ENCODE measurements at places on chromosomes 1 and 21. TPM values are rescaled to one million over a fixed set of nuclear protein-coding genes. Genes with fewer than 3 reads are reported as not detected.

Gene FASLG
- total RNA-seq: 1.4 TPM

Gene PRAMEF14
- not detected for total RNA-seq

Gene ZNF692
- total RNA-seq: 55.5 TPM

Gene TDRD5
- total RNA-seq: not detected

Gene KIAA0040
- 67.1 TPM for total RNA-seq

Gene DNAJC28
- 0.58 TPM for total RNA-seq

Gene MLLT11
- 4.7 TPM for total RNA-seq

Gene SLAMF9
- total RNA-seq: not detected

Gene DMRTA2
- not detected for total RNA-seq

Gene SUSD4
- total RNA-seq: 4.8 TPM

Gene VASH2
- 0.12 TPM for total RNA-seq

Gene LDLRAP1
- 65.3 TPM for total RNA-seq

Gene SLAMF8
- total RNA-seq: 0.89 TPM

Gene S100A12
- not detected for total RNA-seq

Gene TSEN15
- total RNA-seq: 44.1 TPM

Gene RASAL2
- not detected for total RNA-seq

Gene BCAR3
- total RNA-seq: 0.42 TPM

Gene CLIC6
- not detected for total RNA-seq

Gene RCSD1
- 152 TPM for total RNA-seq

Gene BMP8A
- not detected for total RNA-seq

Gene UBE2U
- total RNA-seq: not detected

Gene MYOG
- not detected for total RNA-seq

Gene YRDC
- total RNA-seq: 13.8 TPM

Gene ADORA1
- total RNA-seq: not detected

Gene SV2A
- 7.7 TPM for total RNA-seq

Gene CTH
- 2.0 TPM for total RNA-seq

Gene OR2L13
- not detected for total RNA-seq

Gene IQGAP3
- 25.2 TPM for total RNA-seq

Gene OR2G6
- not detected for total RNA-seq

Gene RNU1-1
- total RNA-seq: 2,477 TPM

Gene PPT1
- 112 TPM for total RNA-seq

Gene TFAP2E
- total RNA-seq: 0.65 TPM

Gene TIE1
- not detected for total RNA-seq

Gene PROX1
- total RNA-seq: 0.02 TPM

Gene SERPINC1
- 0.17 TPM for total RNA-seq

Gene ZFP69
- 2.7 TPM for total RNA-seq
